ENCODE measurements at places on chromosomes 7 and 10.

- no peak for DNase-seq
Observed at GRCh38 chr7:13333371-13333770, 645.9 kb downstream of the ARL4A start.

- no peak for DNase-seq
Observed at GRCh38 chr10:33157103-33157502, 177.4 kb downstream of the NRP1 start.

GRCh38 chr7:1646391-1646790 is 23.7 kb upstream of the ELFN1 start:
- DNase-seq: no peak

- peak; percentile 82 for DNase-seq
Observed at GRCh38 chr10:58856508-58857240, 319.8 kb upstream of the PHYHIPL start.

DNA sequence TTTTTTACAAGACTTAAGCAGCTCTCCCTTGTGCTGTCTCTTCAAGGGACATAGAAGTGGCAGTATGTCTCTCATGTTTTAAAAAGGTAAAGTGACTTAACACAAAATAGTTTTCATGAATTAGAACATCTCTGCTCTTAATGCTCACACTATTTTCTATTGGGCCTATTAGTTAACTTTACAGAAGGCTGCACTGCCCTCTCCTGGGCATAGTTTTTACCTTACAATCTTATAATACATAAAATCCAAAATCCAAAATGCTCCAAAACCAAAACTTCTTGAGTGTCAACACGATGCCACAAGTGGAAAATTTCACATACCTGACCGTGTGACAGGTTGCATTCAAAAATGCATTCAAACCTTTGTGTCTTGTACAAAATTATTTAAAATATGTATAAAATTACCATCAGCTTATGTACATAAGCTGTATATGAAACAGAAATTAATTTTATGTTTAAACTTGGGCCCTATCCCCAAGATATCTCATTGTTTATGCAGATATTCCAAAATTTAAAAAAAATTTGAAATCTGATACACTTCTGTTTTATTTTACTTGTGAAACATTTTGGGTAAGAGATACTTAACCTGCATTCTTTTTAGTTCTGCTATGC is 25.8 kb downstream of the TES start:
- DNase-seq: no peak

DNA sequence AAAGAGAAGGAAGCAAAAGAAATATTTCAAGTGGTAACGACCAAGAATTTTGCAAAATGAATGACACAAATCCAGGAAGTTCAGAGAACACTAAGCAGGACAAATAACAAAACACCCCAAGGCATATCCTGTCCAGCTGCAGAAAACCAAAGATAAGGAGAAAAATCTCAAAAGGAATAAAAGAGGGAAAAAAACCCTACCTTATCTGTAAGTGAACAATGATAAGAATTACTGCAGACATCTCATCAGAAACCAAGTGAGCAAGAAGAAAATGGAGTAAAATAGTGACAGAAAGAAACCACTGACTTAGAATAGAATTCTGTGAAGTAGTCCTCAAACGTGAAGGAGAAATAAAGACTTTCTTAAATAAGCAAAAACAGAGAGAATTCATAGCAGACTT is 21.8 kb downstream of the CARD11 start:
- DNase-seq: no peak

DNA sequence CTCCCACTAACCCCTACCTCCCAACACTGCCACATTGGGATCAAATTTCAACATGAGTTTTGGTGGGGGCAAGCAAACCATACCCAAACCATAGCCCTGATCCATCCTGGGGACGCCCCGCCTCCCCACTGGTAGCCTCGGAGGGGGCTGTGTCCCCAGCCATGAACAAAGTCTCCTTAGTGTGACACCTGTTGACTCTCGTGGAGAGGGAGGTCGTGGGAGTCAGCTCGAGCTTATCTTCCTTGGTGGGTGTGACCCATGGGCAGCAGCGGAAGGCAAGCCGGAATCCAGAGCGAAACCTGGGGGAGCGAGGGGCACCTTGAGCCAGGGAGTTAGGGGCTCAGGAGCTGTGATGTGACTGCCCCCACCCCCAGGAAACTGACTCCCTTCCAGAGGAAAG is 11.9 kb downstream of the TACR2 start:
- no peak for DNase-seq

DNA sequence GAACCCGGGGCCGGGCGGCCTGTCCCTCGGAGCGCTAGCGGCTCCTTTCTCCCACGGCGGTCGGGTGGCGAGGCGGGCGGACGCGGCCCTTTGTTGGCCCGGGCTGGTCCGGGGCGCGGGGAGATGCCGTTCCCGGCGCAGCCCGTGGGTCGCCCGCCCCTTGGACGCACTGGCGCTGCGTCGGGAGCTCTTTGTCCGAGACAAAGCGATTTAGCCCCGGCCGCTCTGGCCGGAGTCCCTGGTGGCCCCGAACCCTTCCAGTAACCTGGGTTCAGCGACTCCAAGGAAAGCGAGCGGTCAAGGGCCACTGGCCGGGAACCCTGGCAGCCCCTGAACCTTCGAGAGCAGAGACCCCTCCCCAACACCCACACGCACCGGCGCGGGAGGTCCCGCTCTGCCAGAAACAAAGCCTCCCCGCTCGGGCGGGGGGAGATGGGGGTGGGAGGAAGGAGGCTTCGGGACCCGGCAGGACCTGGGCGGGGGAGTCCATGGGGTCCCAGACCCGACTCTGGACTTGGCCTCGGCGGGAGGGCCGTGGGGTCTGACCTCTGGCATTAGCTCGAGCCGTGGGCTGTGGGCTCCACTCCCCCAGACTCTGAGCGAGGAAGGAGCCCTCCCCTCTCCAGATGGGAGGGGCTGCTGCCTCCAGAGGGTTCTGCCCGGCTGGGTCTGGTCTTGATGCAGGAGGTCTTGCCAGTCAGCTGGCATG is 836 bp downstream of the DPYSL4 start:
- no peak for DNase-seq

- DNase-seq: no peak
Observed at GRCh38 chr7:3192669-3193068, 108.4 kb upstream of the SDK1 start.

DNA sequence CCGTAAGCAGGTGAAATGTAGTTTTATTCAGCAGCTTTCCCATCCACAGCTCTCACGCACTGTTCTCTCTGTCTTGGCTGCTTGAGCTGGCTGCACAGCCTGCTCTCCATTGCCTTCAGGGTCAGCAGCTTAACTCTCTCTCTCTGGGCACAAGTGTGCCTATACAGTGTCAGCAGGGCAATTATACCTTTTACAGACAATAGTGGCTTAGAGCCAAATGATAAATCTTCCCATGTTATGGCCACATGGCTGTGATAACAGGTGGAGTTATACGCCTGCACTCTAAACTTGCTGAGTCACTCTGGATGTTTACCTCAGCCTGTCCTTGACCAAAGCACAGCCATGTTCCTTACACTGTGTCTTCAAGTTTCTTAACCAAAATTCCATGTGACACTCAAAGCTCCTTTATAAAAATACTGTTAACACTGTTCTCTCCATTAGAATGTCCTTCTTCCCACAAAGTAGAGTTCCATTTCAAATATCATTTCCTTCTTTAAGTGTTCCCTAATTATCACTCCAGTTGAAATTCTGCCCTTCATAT is 6.1 kb downstream of the RNF133 start:
- DNase-seq: no peak

DNA sequence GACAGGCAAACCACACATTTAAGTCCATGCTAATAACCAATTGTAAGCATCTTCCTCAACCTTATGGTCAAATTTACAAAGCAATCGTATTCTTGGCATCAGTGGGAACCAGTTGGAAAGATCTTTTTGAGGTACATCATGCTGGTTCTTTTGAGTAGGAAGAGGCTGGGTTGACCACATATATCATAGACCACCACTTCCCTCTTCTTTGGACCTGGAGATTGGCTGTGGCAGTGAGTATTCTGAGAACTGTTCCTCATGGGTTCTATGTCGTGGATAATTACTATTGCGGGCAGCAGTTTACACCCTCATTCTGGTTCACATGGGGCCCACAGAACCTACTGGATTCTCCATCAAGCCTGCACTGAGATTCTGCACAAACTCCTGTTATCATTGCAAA is 35.5 kb upstream of the C1GALT1 start:
- no peak for DNase-seq

DNA sequence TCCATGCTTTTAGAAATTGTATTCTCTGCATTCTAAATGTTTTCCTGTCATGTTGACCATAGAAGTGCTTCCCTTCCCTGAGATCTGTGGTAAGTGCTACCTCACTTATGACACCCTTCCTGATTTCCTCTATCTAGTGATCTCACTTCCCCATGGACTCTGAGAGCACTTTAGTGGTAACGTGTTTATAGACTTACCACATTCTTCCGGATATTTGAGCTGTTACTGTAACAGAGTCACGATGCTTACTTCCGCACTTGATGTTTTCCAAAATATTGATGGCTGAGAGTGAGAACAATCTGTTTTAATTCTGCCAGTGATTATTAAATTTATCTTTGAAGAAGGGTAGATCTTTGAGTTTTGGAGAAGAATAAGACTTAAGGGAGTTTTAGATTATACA is 60.1 kb upstream of the NAMPT start:
- no peak for DNase-seq

GRCh38 chr7:154950960-154951359 is 52.0 kb downstream of the PAXIP1 start:
- no peak for DNase-seq

DNA sequence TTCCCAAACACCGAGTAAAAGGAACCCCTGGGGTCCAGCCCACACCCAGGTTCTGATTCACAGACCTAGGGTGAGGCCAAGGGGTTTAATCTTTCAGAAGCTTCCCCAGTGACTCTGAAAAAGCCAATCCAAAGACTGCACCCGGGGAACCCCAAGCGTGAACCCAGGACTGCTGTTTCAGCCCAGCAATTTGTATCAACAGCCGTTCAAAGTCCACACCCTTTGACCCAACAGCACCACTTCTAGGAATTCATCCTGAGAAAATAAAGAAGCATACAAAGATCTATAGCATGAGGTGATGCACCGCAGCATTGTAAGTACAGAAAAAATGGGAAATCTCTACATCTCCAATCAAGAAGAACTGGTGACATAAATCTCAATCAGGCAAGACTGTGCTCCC is 24.4 kb downstream of the DLG5 start:
- no peak for DNase-seq

GRCh38 chr10:5573968-5574641 is 49.3 kb downstream of the CALML3 start:
- no peak for DNase-seq

GRCh38 chr10:68792115-68792514 is 35.2 kb upstream of the STOX1 start:
- DNase-seq: no peak

GRCh38 chr10:30189238-30189580 is 129.8 kb upstream of the JCAD start:
- no peak for DNase-seq

DNA sequence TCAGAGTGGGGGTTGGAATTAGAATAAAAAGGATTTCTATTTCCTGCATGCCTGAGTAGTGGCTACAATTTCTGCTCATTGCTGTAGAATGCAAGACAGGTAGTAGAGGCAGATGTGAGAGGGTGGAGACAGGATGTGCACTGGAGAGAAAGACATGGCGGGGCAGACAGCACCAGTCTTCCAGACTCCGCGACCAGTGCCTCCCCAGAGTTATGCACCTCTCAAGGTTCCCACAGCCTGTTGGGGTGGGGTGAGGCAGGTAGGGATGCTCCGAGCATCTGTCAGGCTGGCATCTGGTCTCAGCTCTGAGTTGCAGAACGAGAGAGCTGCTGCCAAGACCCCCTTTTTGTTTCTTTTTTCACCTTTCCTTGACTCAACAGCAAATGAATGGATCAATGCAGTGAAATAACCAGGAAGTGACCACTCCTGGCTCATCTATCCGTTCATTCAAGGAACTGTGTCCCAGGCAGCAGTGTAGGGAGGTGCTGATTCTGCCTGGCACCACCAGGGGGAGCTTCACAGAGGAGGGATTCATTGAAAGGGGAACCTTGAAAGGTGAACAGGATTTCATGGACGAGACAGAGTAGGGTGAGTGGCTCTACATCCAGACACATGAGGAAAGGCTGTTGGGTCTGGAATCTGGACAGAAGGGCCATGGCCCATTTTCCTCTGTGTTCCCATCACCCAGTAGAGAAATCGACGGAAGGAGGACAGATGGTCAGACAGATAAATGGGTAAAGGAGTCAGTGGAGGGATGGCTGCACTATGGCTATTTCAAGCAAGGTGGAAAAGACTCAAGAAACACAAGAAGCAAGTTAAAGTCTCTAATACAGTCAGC is 17.2 kb upstream of the SLC18A3 start:
- DNase-seq: no peak

DNA sequence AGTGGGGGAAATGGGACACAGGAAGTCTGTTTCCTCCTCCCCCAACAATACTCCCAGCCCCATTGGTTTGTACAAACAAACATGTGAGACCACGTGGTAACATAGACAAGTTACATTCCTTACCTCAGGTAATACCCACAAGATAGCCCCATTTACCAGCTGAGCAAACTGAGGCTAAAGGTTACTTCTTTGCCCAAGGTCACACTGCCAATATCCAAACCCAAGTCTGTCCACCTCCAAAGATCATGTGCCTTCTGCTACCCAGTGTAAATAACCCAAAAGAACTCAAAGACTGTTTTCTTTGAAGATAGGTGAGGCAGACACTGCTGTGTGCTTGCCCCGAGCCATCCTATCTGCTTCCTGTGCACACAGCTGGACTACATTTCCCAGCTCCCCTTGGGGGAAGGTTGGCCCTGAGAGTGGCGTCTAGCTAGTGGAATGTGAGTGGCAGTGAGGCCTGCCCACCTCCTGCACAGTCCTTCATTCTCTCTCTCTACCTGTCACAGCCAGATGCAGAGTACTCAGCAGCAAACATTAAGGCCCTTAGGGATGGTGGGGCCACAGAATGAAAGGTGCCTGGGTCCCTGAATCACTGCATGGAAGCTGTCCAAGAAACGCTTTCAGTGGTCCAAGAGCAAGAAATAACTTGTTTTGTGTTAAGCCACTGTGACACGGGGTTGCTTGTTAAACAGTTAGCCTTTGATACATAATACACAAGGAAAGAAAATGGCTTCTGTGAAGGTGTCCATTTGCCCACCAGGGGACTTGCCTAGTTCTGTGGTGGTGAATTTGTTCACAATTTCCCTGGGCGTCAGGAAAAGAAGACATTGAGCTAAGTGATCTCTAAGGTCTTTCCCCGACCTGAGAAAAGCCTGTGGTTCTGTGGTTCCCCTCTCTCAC is 257.7 kb upstream of the NFE2L3 start:
- no peak for DNase-seq

GRCh38 chr10:69329721-69330178 is 51.5 kb downstream of the HK1 start:
- DNase-seq: no peak

GRCh38 chr7:31466036-31466435 is 47.9 kb upstream of the ITPRID1 start:
- DNase-seq: no peak

Data from RWPE2 (cell line).